Fibroblast of upper back skin (primary cell): ENCODE measurements at places on chromosomes 4 and X.
A peak's percentile ranks its signal among the peaks of the same experiment; 100 is the strongest.

DNA sequence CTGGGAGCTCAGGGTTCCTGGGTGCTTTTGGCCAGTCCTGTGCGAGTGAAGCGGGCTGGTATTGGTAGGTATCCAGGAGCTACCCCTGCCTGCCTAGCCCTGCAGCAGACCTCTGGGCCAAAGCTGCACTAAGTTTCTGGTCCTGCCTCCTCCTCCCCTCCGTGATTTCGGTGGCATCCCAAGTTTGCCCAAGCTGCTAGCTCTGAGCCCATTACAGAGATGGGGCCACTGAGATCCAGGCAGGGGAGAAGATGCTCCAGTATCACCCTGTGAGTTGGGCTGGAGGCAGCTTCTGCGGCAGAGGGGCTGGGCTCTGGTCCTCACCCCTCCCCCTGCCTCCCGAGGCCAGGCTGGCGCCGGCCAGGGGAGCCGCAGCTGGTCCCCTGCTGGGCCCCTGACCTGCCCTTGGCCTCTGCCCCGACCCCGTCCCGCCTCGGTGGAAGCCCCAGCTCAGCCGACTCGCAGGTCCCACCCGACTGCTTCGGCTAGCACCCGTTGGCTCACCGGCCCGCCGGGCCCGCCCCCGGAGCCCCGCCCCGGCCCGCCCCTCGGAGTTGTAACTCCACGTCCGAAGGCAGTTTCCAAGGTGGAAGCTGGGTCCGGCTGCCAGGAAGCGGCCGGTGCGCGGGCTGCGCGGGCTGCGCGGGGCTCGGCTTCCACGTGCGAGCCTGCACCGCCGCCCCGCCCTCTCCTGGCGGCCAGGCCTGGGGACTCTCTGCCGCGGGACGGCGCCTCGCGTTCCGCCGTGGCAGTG lies at the start of gene DUSP9:
Gene DUSP9 (plus strand): TSS at position 584 of the 754 bp plus-strand sequence. CDS start 751 bp downstream, outside the sequence.
- peak; percentile 5 for DNase-seq

DNA sequence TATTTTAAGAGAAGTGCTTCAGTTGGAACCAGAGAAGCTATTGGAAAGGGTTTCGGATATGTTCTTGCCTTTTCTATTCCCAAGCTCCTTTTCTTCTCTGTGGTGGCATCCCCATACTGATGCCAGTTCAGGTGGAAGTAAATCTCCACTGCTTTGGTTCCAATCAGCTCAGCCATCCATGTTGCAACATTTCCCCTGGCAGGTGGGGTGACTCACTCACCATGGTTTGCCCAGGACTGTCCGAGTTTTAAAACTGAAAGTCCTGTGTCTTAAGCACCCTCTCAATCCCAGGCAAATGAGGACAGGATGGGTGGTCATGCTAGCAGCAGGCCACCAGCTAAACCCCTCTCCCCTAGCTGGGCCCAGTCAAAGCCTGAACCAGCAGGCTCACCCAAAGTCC lies 15.1 kb downstream of the RAI2 start:
- DNase-seq: no peak

GRCh38 chr4:17667653-17668201 lies 53.3 kb downstream of the MED28 start:
- DNase-seq: no peak

DNA sequence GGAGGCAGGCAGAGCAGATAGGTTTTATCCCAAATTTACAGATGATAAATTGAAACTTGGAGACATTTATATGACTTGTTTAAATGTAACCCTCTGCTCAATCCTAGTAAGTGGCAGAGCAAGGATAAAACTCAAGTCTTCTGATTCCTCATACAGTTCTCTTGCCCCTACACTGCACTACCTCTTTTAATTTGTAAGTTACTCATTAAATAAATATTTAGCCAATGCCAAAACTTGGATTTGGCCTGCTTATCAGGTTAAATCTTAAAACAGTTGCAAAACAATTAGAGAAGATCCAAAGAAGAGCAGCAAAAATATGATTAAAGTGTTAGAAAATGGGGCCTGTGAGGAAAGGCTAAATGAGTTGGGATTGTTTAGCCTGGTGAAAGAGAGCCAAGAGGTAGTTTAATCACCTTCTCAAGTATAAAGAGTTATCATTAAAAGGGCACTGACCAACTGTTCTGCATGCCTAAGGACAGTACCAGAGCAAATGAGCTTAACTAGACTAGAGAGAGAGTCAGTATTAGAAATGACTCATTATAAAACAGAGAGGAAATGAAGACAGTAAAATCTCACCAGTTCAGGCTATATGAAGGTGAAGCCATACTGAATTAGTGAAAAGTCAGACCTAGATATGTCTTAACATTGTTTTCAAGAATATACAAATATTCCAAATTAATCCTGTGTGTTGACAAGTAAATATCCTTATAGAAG lies 146.3 kb downstream of the GRIA3 start:
- DNase-seq: no peak

- DNase-seq: no peak
Observed at GRCh38 chr4:145418739-145419138, 62.9 kb upstream of the SMAD1 start.

GRCh38 chrX:136063340-136064079 lies 78.3 kb downstream of the SLC9A6 start:
- DNase-seq: peak; percentile 32

DNA sequence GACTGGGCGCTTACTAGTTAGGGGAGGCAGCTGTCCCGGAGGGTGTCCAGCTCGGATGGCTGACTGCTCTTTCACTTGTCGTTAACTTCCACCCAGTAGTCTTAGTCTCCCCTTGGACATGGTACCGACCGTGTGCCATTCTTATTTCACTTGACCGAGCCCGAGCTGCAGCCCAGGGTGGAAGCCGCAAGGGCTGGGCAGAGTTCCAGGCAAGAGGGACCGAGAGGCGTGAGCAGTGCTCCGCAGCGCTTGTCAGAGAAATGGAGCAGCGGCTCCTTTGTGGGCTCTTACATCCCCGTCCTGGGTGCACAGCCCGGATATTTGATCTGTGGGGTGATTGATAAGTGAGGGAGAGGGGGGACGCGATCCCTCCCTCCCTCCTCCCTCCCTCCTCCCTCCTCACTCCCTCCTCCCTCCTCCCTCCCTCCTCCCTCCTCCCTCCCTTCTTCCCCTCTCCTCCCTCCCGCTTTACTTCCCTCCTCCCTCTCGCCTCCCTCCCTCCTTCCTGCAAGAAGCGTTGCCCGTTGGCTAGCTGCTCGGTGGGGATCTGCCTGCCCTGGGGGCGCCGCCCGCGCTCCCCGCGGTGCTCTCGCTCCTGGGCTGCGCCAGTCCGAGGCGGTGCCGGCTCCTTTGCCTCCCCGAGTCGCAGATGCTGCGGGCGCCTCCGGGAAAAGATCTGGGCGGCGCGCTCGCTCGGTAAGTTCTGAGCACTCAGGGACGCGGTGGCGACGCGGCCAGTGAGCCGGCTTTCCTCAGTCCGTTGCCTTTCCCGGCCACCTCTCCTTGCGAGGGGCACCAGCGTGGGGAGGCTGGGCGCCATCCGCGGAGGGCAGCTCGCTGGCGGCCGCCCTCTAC lies at the start of gene SLITRK2:
Gene SLITRK2 (plus strand): TSS at position 499 of the 855 bp plus-strand sequence. CDS start 4,597 bp downstream, outside the sequence.
- no peak for DNase-seq

DNA sequence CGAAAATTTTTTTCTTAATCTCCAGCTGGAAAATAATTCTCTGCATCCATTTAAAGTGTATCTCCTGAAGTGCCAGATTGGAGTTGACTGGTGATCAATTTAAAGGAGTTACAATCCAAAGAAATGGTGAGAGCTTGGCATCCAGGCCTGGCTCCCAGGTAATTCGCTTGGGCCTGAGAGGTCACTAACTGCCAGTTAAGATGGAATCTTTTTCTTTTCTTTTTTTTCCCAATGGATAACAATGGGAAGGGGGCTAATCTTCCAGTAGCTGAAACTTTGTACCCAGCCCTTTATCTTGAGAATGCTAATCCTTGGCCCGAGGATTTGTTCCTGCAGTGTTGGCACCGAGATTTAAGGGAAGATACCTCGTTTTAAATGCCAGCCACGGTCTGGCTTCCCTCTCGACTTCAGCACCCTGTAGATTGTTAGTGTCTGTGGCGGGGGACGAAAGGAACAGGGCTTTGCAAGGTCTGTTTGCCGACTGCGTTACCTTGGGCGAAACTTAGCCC lies 13.3 kb upstream of the PITX2 start:
- no peak for DNase-seq

- DNase-seq: no peak
Observed at GRCh38 chr4:143185253-143186107, 763 bp downstream of the USP38 start.

GRCh38 chrX:149825424-149825823 lies 43.7 kb downstream of the MAGEA9 start:
- DNase-seq: peak; percentile 7

DNA sequence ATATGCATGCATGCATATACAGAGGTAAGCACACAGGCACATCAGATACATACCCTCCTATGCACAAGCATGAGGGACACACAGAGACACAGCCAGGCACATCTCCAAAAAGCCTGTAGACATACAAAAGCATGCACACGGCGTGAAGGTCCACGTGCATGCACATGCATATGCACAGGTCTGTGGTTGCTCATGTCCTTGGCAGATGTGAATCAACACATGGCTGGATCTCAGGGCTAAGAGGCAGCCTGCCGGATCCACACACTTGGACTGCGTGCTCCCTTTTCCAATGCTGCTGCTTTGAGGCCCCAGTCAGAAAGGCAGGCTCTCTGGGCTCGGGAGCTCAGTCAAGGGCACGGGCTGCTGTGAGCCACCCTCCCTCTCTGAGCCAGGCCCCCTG lies 3.6 kb downstream of the STARD8 start:
- DNase-seq: peak; percentile 27
